ENCODE measurements at places on chromosomes 13 and 19.

- no peak for DNase-seq
Measured at GRCh38 chr19:21566073-21566472, 60.7 kb downstream of the ZNF429 start.

DNA sequence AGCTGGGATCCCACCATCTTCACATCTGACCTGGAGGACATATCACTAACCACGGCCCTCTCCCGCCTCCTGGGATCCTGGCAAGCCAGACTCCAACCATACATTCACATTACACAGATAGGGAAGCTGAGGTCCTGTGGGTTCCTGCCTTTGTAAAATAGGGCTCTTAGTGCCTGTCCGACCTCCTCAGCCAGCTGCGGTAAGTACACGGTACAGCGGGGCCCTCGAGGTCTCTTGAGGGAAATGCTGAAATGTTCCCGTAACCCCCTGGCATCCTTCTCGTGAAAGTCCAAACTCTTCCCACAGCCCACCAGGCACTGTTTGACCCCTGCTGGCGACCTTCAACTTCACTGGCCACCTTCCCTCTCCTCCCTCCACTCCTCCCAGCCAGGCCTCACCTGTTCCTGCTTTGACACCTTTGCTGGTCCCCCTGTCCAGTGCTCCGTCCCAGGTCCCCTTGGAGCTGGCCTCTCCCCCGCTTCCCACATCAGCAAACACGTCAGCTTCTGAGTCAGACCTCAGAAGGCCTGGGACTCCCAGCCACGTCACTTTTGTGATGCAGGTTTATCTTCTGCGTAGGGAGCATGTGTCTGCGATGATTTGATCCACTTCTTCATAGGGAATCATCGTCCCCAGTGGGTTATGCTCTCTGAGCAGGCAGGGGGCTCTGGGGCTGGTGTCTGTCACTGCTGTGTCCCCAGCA, 8.8 kb upstream of the GNG7 start:
- DNase-seq: no peak

DNA sequence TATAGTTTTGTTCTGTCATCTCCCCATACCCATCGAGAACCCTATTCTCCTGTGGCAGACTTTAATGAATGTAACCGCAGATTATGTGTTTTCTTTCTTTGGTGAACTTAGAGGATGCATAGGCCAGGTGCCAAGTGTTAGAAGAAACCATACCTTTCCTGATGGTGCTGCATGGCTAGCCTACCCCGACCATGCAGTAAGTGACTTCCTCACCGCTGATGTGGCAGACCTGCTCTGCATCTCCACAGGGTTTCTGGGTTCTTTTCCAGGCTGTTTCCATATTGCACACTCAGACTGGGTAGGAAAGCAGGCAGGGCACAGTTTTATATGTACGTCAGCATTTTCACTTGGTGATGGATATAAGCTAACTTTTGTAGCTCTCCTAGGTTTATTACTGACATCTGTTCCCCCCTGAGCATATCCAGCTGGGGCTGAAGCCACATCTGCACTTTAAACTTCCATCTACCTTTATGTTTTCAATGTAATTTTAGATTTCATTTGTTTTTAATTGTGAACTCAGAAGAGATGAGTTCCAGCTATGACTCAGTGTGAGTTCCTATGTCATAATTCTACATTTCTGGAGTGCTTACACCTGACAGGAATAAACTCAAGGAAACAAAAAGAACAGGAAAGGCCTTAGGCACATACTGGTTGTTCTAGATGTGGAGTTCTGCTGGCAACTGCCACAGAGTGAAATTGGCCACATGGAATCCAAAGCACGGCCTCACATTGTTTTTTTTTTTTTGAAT, 42.3 kb downstream of the LRCH1 start:
- no peak for DNase-seq

DNA sequence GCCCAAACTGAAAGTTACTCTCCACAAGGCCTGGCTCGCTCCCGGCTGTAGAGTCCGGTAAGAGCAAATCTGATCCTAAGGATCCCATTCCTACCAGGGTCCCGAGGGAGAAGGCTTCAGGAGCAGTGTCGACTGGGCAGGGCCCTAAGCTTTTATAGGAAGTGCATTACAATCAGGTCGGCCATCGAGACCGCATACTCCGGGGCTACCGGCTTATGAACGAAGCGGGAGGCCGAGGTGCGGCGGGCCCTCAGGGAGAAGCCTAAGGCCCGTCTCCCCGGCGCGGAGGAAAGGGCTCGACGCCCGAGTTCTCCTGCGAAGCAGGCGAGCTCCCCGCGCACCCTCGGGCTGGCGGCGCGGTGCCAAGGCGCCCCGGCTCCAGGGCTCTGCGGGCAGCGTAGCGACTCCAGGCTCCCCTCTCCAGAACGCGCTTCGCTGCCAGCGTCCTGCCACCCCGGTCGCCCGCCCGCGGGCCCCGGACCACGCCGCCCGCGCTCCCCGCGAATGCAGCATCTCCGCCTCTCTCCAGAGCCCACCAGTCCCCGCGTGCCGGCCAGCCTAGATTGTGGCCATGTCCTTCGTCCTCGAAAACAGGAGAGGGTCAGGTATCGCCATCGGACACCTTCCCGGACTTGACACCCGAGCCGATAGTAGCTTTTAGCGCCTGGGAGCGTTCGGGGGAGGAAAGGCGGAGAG, 1.4 kb downstream of the EFNB2 start:
- DNase-seq: peak; percentile 59

- DNase-seq: no peak
Measured at GRCh38 chr19:55536951-55537740, at the start of gene SBK2. Gene SBK2 (minus strand): TSS chr19:55537133. CDS start chr19:55536294, 839 bp downstream.

GRCh38 chr13:89738072-89738471, 1609.4 kb upstream of the MIR17HG start:
- DNase-seq: no peak

DNA sequence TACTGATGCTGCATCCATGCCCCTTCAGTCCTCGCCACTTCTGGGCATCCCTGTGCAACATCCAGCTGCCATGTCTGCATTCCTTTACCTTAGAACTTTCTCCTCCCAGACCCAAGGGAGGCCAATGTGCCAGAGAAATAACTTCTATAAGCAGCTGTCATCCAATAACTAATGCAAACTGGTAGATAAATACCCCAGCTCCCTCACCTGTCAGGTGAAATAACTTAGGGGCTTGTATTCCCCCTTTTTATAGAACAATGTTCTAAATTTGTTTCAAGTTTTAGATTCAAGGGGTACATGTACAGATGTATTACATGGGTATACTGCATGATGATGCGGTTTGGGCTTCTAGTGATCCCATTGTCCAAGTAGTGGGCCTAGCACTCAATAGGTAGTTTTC, 880.1 kb downstream of the UQCRFS1 start:
- no peak for DNase-seq

- DNase-seq: no peak
Measured at GRCh38 chr19:36392916-36393673, 14.1 kb upstream of the ZFP14 start.

DNA sequence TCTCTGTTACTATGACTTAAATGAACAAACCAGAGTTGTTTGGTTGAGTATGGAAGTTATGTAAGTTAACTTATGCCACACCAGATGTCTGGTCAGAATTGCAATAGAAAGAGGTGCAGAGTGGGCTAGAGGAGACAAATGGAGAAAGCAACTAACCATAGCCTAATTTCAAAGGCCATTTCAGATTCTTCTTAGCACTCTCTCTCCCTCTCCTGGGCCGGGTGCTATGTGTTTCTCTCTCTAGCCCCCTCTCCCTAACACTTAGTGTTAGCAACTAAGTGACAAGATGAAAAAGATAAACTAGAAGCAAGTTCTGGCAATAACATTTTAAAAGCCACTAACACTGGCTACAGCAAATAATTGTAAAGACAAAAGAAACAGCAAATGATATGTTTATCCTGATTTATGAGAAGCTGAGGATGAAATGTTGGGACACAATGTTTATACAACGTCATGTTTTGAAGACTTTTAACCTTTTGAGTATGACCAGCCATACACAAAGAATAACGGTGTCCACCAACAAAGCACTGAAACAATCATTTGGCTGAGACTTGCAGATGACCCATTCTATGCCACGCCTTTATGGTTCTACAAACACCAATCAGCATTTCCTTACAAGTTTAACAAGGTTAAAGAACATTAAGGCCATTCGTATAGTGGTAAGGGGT, 18.6 kb downstream of the SERPINE3 start:
- DNase-seq: no peak

GRCh38 chr13:112905086-112905485, 63.9 kb upstream of the MCF2L start:
- no peak for DNase-seq

GRCh38 chr13:109468123-109468522, 318.3 kb downstream of the IRS2 start:
- DNase-seq: no peak

GRCh38 chr13:74289107-74289506, 154.9 kb upstream of the KLF12 start:
- no peak for DNase-seq

- DNase-seq: no peak
Measured at GRCh38 chr19:33443638-33444561, 70.4 kb downstream of the CEBPG start.

GRCh38 chr19:43605875-43606568, 5.9 kb upstream of the SRRM5 start:
- no peak for DNase-seq

DNA sequence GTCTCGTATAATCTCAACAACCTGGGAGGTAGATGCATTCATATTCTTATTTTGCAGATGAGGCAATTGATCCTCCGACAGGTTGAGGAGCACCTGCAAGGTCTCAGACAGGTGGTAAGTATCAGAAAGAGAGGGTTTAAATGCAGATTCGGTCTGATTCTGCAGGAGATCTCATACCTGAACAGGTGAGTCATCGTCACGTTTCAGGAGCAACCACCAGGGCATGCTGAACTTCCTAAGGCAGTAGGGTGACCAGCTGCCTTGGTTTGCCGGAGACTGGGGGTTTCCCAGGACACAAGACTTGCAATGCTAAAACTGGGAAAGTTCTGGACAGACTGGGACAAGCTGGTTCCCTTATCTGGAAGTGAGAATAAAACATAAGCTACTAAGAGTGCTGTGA, 68.8 kb upstream of the TSHZ3 start:
- DNase-seq: no peak

GRCh38 chr19:3450796-3451411, 29.4 kb downstream of the SMIM24 start:
- peak; percentile 78 for DNase-seq

- no peak for DNase-seq
Measured at GRCh38 chr13:113474179-113474578, 16.3 kb downstream of the DCUN1D2 start.

DNA sequence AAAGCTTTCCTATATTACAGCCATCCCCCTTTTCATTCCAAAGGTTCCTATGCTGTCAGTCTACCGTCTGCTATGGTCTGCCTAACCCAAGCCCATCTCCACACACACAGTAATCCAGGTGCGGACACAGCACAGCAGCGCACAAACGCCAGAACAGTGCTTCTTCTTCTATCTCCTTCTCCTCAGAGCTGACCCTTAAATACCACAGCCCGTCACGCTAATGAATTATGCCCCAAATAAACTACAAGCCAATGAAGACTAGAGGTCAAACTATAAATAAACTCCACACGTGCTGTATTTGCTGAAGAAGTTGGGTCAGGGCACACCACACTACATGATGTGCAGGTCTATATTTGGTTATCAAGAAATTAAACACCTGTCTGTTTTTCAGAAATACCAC, 71.8 kb downstream of the TBC1D4 start:
- no peak for DNase-seq

- no peak for DNase-seq
Measured at GRCh38 chr19:3210347-3211017, 14.0 kb upstream of the CELF5 start.

GRCh38 chr19:6721773-6722172, 1.3 kb upstream of the C3 start:
- no peak for DNase-seq

DNA sequence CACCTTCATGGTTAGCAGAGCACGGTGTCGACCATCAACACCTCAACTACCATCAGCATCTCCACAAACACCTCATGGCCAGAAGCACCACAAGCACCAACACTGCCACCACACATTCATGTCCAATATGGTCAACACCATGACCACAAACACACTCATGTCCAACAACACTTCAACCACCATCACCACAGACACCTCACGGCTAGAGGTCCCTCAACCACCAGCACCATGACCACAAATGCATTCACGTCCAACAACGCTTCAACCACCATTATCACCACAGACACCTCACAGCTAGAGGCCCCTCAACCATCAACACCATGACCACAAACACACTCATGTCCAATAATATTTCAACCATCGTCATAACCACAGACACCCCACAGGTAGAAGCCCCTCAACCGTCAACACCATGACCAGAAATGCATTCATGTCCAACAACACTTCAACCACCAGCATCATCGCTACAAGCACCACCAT, 10.2 kb downstream of the TRAPPC5 start:
- DNase-seq: no peak

DNA sequence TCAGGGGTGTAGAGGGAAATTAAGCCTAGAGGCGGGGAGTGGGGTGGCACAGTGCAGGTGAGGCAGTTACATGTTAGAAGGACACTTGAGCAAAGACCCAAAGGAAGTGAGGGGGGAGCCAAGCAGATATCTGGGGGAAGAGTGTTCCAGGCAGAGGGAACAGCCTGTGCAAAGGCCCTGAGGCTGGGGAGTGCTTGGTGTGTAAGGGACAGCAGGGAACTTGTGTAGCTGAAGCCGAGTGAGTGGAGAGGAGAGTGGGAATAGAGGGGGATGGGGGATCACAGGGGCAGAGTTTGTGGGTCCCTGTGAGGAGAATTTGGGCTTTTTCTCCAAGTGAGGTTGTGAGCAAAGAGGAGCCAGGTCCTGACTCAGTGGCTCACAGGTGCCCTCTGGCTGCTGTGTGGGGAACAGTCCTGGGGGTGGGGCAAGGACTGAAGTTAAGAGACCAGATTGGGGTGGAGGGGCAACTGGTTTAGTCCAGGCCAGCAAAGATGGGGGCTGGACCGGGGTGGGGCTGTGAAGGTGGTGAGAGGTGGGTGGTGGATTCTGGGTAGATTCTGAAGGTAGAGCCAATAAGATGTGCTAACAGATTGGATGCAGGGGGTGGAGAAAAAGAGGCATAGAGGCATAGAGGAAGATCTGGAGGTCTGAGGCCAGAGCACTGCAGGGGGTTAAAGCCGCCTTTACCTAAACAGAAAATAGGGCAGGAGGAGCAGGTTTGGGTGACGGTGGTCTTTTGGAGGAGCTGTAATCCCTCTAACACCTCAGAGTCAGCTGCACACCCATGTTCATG, 75.3 kb downstream of the CACNA1A start:
- DNase-seq: peak; percentile 21

DNA sequence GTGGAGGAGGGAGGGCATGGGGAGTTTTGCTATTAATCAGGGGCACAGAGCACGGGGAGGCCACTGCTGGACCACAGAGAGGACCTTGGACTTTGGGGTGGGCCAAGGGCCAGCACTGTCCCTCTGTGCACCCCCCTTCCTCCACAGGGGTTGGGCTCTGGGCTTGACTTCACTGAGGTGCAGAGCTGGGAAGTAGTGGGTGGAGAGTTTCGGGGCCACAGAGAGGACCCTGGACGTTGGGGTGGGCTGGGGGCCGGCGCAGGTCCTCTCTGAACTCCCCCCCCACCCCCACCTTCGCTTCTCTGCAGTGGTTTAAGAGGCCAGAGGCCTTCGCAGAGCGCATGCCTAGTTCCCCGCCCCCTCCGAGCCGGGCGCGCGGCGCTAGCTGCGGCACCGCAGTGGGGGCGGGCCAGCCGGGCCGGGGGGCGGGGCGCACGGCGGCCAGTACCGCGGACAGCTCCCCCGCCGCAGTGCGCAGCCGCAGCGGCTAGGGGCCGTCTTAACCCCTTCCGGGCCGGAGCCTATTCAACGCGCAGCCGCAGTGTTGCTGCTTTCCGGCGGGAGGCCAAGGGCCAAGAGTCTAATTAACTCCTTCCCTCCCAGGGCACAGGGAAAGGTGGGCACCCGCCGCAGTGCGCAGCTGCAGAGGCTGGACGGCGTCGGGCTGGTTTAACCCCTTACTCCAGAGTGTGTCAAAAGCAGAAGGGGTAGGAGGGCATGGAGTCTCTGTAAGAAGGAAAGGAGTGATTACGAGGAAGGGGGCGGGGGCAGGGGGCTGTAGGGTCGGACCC, 3.7 kb downstream of the KCNC3 start:
- DNase-seq: peak; percentile 67
